ENCODE measurements at places on chromosomes 4 and X. TPM values are rescaled to one million over a fixed set of nuclear protein-coding genes. Genes with fewer than 3 reads are reported as not detected.

FRMD7 gene
- total RNA-seq, result 0.10 TPM

DGAT2L6 gene
- not detected for total RNA-seq

IL9R gene
- 0.12 TPM for total RNA-seq

SMIM10L2A gene
- not detected for total RNA-seq

EPGN gene
- total RNA-seq, result 0.59 TPM

DCHS2 gene
- not detected for total RNA-seq

RPL36A gene
- total RNA-seq, result 306 TPM

ART3 gene
- total RNA-seq, result not detected

EGF gene
- total RNA-seq, result 4.2 TPM

SPP1 gene
- total RNA-seq, result 3.1 TPM

GPR143 gene
- total RNA-seq, result 4.3 TPM

CLNK gene
- total RNA-seq, result not detected

FRMPD4 gene
- total RNA-seq, result 0.24 TPM

GLA gene
- 58.0 TPM for total RNA-seq

GAGE2A gene
- not detected for total RNA-seq

CRMP1 gene
- not detected for total RNA-seq

MAMLD1 gene
- total RNA-seq, result 5.2 TPM

MAOB gene
- not detected for total RNA-seq

SNX25 gene
- total RNA-seq, result 18.3 TPM

SATL1 gene
- not detected for total RNA-seq

PNMA3 gene
- not detected for total RNA-seq

HSFX2 gene
- 0.96 TPM for total RNA-seq

HSFX3 gene
- not detected for total RNA-seq

TRAM1L1 gene
- total RNA-seq, result 3.5 TPM

SLC10A4 gene
- total RNA-seq, result 0.49 TPM

FAM236A gene
- total RNA-seq, result not detected

SNCA gene
- 0.60 TPM for total RNA-seq

TCP11X2 gene
- not detected for total RNA-seq

TET2 gene
- total RNA-seq, result 10.6 TPM

DCAF12L2 gene
- not detected for total RNA-seq

NXF3 gene
- total RNA-seq, result 0.10 TPM

DAPP1 gene
- not detected for total RNA-seq

Measured in RPMI7951 (cell line).